Epithelial cell of proximal tubule (primary cell): ENCODE measurements at places on chromosomes 5 and 9. TPM values are rescaled to one million over a fixed set of nuclear protein-coding genes. Genes with fewer than 3 reads are reported as not detected.

DNA sequence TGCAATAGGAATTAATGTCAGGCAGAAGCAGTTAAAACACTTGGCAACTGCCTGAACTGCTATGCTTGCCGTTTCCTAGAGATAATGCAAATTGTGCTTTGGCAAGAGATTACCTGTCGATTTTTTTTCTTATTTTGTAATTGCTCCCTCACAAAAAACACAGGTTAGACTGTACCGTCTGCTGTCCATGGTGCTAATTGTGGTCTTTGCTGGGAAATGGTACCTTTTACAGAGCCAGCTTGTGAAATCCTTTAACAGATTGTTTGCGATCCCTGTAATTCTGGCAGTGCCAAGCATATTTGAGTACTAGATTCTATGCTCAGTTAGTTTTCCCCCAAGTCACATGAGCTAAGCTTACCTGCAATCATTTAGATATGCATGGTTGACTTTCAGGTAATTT, 2125.8 kb upstream of the WWC1 start:
- DNase-seq, result no peak

Gene ZCCHC9
- 18.9 and 20.0 TPM in 2 replicates for total RNA-seq

Gene GABRB2
- not detected in 2 replicates for total RNA-seq

Gene CDC20B
- not detected in 2 replicates for total RNA-seq

- no peak for DNase-seq
Observed at GRCh38 chr9:108484468-108484867, 371.3 kb downstream of the ACTL7B start.

GRCh38 chr9:29393064-29393463, 1819.8 kb upstream of the C9orf72 start:
- DNase-seq, result no peak

DNA sequence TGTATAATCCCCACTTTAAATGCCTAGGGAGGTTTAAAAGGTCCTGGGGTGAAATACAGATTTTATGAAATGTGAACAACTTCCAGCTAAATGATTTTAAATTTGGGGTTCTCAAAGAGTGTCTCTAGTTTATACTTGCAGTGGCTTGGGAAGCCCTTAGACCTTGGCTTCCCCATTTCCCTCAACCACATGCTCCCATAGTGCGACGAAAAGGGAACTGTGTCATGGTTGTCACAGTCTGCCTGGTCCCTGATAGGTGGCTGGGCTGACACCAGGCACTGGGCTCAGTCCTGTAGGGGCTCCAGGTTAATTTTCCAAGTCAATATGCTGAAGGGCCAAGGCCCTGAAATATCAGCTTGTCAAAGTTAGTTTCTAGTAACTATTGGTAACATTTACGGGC, 10.4 kb upstream of the CXCL14 start:
- DNase-seq, result no peak
